B cell (primary cell): ENCODE measurements at places on chromosomes 7 and 10. TPM values are rescaled to one million over a fixed set of nuclear protein-coding genes. Genes with fewer than 3 reads are reported as not detected.

The TTYH3 gene
- 45.5 and 48.6 TPM in 2 replicates for total RNA-seq

- H3K4me3 ChIP-seq = no peak overlapping the region
- H3K27me3 ChIP-seq = no peaks in the 10 kb centered on the region
- no peaks in the 10 kb centered on the region for H3K4me1 ChIP-seq
- H3K27ac ChIP-seq = no peak overlapping the region
- H3K36me3 ChIP-seq = no peaks in the 10 kb centered on the region
- no peak for DNase-seq
These were observed 523.1 kb downstream of the ADRA2A start for GRCh38 chr10:111599943-111600342.

DNA sequence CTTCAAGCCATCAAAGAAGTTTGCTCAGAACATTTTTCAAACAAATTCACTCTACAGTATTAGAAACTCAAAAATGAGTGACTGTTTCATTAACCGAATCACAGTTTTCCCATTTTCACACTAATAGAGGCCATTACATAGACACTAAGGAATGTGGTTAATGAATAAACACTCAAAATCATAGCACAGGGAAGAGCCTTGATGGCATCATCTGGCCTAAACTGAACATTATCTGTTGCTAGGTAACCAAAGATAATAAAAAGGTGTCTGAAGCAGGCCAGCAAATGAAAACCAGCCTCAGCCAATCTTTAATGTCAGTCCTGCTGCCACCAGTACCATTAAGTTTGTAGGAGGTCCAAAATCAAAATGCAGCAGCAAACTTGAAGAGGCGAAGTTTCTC lies 492.4 kb upstream of the STEAP1 start:
- no peaks in the 10 kb centered on the region for H3K4me1 ChIP-seq
- H3K4me3 ChIP-seq = no peak overlapping the region
- no peak for DNase-seq

- H3K4me3 ChIP-seq = peak within 1 kb of the TSS; percentile 86
- H3K36me3 ChIP-seq = peaks cover 5% of the 10 kb centered on the region
- no peaks in the 10 kb centered on the region for H3K27me3 ChIP-seq
- peak; percentile 94 for DNase-seq
- peak within 1 kb of the TSS; percentile 99 for H3K27ac ChIP-seq
- peaks cover 21% of the 10 kb centered on the region for H3K4me1 ChIP-seq
These were observed at the start of gene BCL7B for GRCh38 chr7:73557397-73558257. Gene BCL7B, minus strand, starts transcription at chr7:73557690. Its CDS starts 112 bp downstream, at chr7:73557578.

GRCh38 chr10:111118758-111119157 lies 41.9 kb downstream of the ADRA2A start:
- no peak overlapping the region for H3K27ac ChIP-seq
- no peaks in the 10 kb centered on the region for H3K4me1 ChIP-seq
- H3K4me3 ChIP-seq = no peak overlapping the region
